Stimulated activated naive CD4-positive, alpha-beta T cell (primary cell): ENCODE measurements at places on chromosomes 13 and 19.

- DNase-seq, result no peak
Observed at GRCh38 chr19:33719366-33720154, 77.1 kb upstream of the KCTD15 start.

GRCh38 chr19:5703819-5704818, 14.0 kb downstream of the RPL36 start:
- no peak for DNase-seq

DNA sequence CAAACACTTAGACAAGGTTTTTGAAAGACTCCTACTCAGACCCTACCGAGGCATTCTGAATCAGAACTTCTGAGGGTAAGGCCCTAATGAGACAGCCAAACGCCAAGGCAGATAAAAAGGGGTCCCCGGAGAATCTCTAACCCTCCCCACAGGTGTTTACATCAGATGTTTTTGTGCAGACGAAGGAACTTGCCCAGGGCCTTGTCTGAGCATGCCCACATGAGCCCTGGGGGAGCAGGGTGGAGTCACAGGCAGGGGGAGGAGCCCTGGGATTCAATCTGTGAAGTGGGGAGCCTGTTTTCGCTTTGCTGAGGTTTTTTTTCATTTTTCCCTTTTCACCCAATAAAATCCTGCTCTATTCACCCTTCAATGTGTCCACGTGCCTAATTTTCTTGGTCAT, 61.6 kb upstream of the MED4 start:
- DNase-seq, result peak; percentile 70

GRCh38 chr13:40536443-40537113, 129.9 kb downstream of the FOXO1 start:
- DNase-seq, result no peak

- no peak for DNase-seq
Observed at GRCh38 chr13:62997038-62997599, 1581.5 kb upstream of the PCDH20 start.

GRCh38 chr19:29171525-29171924, 41.4 kb downstream of the UQCRFS1 start:
- no peak for DNase-seq

- DNase-seq, result no peak
Observed at GRCh38 chr13:25232937-25233515, 54.3 kb downstream of the MTMR6 start.

GRCh38 chr13:24748061-24748400, 15.9 kb upstream of the RNF17 start:
- DNase-seq, result no peak

DNA sequence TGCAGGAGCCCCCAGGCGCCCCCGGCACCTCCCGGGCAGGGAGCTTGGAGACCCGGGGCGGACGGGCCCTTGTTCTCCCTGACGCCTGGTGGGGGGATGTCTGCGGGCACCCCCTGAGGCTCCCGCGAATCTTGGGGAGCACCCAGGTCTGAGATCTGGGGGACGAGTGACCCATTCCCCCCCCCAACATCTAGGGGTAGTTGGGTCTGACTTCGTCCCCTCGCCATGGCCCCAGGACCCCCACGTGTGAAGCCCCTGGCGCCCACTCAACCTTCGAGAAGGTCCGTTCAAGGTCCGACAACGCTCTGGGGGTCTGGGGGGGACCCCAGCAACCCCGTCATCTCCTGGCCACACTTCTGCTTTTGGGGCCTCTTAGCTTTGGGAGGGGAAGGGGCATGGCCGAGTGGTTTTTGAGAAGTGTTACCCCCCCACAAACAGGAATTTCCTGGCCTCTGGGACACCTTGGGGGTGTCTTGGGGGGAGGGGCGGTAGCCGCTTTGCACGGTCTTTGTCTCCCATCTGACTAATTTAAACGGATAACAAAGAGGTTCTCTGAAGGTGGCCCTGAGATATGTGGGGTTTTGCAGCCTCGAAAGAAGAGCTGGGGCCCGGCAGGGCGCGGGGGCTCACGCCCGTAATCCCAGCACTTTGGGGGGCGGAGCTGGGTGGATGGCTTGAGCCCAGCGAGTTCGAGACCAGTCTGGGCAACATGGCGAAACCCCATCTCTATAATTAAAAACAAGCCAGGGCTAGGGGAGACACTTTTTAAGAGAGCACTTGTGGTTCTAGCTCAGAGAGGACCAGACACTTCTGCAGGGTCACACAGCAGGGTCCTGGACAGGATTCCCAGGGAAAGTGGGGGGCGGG, 608 bp downstream of the CNN2 start:
- DNase-seq, result peak; percentile 70

DNA sequence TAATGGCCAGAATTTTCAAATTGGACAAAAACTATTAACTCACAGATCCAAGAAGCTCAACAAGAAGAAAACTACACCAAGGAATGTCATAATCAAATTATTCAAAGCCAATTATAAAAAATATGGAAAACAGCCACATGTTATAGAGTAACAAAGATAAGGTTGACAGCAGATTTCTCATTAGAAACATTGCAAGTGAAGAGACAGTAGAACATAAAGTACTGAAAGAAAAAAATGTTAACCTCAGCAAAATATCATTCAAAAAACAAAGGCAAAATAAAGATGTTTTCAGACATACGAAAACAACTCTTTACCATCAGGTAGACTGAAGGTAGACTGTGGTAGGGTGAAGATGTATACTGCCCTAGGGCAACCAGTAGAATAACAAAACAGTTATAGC, 83.4 kb downstream of the KCNRG start:
- no peak for DNase-seq

GRCh38 chr13:104530741-104531140, 1464.5 kb upstream of the SLC10A2 start:
- no peak for DNase-seq

GRCh38 chr19:57212109-57212508, 18.7 kb upstream of the AURKC start:
- no peak for DNase-seq

DNA sequence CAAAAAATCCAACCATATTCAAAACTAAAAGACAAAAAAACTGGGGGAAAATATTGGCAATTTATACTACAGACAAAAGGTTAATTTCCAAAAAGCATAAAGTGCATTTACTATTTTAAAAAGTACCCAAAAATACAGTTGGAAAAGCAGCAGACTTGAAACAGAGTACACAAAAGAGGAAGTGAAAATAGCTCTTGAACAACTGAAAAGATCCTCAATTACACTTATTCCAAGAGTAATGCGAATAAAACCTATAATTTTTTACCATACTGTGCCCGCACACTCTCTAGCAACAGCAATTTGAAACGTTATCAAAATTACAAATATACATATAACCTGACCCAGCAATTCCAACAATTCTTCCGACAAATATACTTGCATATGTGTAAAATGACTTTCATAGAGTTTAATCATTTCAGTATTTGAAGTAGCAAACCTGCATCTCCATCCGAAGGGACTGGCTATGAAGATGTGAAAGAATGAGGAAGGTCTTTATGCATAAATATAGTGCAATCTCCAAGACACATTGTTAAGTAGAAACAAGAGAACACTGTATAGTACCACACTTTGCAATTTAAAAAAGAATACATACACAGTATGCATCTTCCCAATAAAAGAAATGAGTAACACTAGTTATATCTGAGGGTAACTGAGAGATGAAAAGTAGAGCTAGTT, 25.4 kb downstream of the ALG5 start:
- DNase-seq, result no peak

GRCh38 chr13:59480396-59481259, 683.1 kb downstream of the DIAPH3 start:
- no peak for DNase-seq

DNA sequence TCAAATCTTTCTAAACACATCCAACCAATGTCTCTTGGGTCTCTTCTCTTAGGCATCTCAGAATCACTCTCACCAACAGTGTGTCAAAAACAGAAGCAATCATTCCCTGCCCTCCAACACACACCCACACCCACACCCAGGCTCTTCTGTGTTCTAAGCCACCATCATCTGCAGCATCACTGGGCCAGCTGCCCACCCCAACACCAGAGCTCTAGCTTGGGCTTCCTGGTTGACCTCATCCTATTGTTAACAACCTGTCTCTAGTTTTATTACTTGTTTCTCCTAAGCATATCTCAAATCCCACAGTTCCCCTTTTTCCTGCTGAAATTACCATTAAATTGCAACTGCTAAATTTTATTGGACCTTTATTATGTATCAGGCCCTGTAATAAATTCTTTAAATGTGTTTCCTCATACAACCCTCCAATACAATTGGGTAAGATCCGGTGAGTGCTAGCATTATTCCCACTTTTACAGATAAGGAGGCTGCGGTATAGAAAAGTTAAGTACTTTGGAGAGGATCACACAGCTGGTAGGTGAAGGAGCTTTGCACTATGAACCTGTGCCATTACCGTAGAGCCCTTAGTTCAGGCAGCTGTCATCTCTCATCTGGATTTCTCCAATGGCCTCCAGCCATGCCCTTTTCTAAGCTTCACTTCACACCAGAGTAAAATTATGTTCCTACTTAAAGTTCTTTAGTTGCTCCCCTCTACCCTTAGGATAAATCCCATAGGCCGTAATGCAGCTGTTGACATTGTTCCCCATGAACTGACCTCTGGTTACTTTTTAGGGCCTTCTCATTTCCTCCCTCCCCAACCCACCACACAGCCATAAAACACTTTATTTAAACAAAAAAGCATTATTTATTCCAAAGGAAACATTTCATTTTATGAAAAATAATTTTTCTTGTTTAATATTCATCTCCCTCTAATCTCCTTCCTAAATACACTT, 227.7 kb downstream of the B3GLCT start:
- DNase-seq, result no peak

DNA sequence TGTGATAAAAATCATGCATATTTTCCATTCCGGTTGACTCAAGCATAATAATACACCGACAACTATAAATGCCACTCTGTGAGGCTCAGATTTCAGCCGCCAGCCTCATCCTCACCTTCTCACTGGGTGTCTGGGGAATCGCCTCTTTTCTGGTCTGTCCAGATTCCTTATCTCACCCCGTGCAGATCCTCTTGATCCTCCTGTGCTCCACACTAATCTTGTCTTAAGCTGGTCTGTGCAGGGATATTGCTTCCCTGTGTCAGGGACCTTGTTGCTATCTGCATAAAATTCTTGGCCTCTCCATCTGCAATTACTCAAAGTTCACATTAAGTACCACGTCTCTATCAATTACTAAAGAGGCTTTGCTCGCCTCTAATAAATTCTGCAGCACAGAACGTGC, 116.6 kb upstream of the SPACA7 start:
- DNase-seq, result no peak

DNA sequence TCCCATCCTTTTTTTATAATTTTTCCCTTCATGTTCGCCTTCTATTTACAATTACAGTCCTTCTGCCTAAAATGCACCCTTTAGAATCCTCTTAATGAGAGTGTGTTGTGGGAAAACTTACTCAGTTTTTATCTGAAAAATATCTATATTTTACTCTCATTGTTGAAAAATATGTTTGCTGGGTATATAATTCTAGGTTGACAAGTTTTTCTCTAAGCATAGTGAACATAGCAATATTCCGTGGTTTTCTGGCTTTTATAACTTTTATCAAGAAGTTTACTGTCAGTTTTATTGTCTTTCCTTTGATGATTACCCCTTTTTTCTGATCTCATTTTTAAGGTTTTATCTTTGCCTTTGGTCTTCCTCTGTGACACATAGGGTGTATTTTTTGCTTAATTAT, 57.3 kb downstream of the UQCRFS1 start:
- no peak for DNase-seq

GRCh38 chr13:105740739-105741138, 794.7 kb downstream of the EFNB2 start:
- DNase-seq, result no peak

- DNase-seq, result no peak
Observed at GRCh38 chr13:67281466-67281865, 51.3 kb upstream of the PCDH9 start.

DNA sequence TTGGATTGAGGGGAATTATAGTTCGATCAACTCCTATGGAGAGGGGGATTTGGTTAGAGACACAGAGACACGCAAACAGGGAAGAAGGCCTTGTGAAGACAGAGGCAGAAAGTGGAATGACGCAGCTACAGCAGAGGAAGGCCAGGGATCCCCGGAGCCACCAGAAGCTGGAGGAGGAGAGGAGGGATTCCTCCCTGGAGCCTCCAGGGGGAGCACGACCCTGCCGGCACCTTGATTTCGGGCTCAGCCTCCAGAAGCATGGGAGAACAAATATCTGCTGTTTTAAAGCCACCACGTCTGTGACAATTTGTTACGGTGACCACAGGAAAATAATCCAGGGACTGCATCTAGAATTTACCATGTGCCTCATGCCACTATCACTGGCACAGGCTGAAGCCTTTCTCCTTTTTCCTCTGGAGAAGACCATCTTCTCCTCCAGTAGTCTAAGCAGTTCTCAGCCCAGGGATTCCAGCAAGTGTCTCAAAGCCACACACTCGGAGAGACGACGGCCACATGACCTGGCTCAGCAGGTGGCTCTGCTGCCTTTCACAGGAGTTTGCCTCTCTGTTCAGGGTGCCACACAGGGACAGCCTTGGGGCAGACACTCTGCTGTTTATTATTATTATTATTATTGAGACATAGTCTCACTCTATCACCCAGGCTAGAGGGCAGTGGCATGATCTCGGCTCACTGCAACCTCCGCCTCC, 39.9 kb upstream of the CCNE1 start:
- DNase-seq, result peak; percentile 2

DNA sequence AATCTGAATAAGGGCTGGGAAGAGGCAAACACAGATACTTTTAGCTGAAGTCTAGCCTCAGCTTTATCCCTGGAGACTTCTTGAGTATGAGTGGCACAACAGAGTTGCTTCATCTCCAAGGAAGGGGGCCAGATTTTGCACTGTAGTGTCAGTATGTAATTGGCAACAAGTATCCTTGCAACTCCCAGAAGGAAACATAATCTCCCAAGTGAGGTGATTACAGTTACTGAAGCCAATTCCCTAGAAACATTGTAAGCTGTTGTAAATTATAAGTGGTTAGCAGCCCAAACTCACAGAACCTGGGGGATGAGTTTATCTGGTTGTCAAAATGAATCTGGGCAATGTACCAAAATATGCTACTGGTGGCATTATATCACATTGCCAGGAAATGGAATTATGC, 2065.7 kb upstream of the PCDH20 start:
- no peak for DNase-seq

DNA sequence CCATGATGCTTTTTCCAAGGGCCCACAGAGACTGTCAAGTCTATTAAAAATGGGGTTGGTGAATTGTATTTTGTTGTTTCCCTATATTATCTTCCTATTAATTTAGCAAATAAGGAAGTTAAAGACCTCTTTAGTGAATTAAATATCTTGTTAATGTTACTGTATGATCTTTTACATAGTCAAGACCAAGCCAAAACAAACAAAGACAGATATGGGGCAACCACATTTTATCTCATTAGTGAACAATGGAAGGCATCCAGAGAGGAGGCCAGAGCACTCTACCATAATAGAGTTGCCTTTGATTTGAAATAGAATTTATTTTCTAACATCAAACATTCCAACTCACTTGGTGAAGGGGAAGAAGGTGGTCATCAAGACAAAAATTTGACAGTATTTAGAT, 169.4 kb downstream of the B3GLCT start:
- DNase-seq, result no peak

GRCh38 chr13:83440465-83440864, 441.8 kb downstream of the SLITRK1 start:
- DNase-seq, result no peak

DNA sequence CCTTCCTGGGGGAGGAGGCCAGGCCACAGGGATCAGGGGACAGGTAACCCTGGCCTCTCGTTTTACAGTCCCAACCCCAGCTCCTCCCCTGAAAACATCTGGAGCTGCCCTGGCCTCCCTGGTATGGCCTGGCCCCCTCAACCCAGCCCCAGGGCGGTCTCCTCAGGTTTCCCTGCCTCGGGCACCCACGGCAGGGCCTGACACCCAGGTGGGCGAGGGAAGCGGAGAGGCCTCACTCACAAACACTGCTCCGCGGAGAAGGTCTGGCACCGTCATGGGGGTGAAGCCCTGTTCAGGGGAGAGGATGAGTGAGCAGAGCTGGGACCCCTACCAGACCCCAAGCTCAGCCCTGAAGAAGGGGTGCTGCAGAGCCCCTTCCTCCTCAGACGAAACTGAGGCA, 6.5 kb upstream of the CCER2 start:
- DNase-seq, result no peak
